ENCODE measurements at places on chromosomes 1 and 21.

DNA sequence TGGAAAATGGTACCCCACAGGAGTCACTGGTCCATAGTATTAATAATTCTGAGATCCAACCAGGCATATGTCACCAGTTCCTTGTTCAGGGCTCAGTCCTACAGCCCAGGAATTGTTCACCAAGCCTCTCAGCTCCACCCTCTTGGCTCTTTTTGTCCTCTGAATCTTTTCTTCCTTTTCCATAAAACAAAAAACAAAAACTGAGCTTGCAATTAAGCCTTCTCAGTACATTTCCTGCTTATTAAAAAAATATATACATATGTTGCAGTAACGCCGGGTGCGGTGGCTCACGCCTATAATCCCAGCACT is 23.4 kb upstream of the KIF1B start:
- no peak for DNase-seq

DNA sequence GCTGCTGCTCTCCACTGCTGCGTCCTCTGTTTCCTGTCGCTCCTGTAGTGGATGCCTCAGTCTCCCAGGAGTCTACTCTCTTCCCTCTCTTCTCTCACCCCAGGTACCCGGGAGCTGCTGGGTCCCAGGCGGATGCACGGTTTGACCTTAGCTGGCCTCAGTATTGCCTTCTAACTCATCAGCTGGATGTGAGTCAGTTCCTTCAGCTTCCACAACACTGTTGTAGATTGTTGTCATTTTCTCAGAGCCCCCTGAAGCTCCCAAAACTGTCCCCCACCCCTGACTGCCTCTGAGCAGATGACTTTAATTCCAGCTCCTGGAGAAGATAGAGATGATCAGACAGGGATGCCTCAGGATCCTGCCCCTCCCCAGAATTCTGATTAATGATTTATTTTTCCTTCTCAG is 7.2 kb downstream of the CNIH3 start:
- peak; percentile 68 for DNase-seq

DNA sequence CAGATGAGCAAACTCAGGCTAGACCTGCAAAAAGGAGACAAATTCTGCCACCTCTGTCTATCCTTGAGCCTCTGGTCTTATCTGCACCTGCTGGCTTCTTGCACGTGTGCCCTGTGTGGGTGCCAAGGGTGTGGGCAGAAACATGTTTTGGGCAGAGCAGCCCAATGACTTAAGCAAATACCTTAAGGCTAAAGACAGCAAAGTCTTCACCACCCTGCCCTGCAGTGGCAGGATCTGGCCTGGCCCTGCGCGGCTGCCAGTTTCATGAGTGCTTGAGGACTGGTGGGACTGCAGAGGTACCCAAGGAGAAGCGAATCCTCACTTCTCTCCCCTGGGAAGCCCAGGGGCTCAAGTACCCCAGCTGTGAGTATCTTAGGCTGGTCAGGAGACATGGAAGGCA is 3.8 kb upstream of the SLC26A9 start:
- DNase-seq = no peak

GRCh38 chr1:225851805-225852204 is 30.4 kb downstream of the TMEM63A start:
- DNase-seq = no peak

- peak; percentile 70 for DNase-seq
Measured at GRCh38 chr21:26846036-26846931, 1.1 kb upstream of the ADAMTS1 start.

DNA sequence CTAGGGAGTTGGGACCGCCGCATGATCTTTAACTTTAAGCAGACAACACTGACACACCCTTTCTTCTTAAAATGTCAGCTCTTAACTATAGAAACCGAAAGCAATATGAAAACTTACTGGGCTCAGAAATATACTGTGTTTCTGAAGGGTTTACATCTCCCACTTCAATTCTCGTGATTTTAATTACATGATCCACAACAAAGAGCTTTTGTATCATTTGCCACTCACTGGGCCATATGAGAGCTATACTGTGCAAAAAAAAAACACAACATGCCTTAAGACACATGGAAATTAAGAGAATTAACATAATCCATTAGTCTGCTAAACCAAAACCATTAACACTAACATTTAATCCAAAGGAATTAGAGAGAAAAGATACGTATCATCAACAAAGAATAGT is 35.0 kb upstream of the RAP1GAP start:
- DNase-seq = no peak

DNA sequence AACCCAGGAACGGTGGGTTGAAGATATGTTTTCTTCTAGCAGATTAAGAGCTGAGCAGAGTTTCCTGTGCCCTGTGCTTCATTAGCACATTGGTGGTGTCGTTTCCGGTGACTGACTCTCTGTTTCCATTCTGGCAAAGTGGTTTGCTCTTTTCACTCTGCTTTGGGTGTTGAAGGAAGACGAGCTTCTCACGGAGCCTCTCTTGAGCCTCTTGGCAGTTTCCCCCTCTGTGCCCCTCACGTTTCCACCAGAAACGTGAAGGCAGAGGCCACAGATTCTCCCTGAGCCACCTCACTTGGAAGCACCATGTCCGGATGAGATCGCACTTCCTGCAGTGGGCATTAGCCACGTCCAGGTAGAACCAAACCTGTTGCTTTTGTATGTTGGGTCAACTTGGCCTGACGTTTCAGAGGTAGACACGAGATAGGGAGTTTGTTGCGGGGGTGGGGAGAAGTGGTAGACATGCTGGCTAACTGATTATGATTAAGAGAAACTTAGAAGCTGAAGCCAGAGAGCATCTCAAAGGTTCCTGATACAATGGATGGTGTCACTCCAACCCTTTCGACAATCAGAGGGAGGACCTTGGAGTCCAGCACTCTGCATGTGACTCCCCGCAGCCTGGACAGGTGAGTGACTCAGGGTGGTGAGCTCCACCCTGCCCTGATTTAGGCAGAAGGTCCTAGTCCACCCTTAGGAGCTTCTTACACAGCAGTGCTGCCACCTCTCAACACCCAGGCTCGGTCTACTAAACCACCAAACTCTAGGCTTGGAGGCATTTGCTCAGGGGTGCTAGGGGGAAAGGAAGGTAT is at the start of gene LAX1:
LAX1 (plus strand) TSS at position 155 of the 809 bp plus-strand sequence; CDS start at position 538, 383 bp downstream.
- DNase-seq = no peak

- DNase-seq = peak; percentile 58
Measured at GRCh38 chr1:159752135-159752580, 28.6 kb upstream of the DUSP23 start.

DNA sequence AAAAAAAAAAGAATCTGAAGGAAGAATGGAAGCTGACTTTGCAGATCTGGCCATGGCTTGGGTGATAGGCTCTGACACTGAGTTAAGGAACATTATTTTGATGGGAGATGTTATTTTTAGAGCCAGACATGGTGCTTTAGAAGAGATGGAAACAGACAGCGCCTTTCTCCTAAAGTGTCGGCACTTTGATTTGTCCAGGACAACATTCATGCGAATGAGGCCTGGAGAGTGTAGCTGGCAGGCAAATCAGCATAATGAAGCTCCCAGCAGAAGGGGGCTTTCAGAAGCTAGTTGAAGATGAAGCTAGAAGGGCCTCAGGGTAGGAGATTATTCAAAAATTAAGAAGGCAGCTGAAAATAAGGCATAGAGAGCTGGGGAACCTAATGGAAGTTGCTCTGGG is 397.7 kb downstream of the RWDD3 start:
- DNase-seq = no peak

DNA sequence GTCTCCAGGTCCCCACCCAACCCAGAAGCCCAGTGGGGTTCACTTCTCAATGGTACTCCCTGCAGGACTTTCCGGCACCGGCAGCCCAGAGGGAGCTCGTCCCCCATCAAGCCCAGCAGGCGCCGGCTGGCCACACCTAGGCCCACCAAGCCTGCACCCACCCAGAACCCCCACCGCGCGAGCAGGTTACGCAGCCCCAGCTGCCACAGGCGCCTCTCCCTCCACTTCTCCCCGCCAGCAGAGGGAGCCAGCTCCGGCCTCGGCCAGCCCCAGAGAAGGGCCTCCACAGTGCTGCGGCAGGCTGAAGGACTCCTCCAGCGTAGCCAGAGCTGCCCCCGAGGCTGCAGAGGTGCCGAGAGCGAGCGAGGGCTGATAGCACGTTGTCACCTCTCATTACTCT is 722.3 kb downstream of the PLA2G4A start:
- DNase-seq = no peak

- no peak for DNase-seq
Measured at GRCh38 chr1:246398126-246398813, 108.8 kb downstream of the SMYD3 start.

GRCh38 chr21:46244602-46245001 is 16.0 kb upstream of the LSS start:
- no peak for DNase-seq

GRCh38 chr1:218493986-218494385 is 148.8 kb downstream of the TGFB2 start:
- DNase-seq = no peak

GRCh38 chr1:56284928-56285327 is 294.4 kb downstream of the PLPP3 start:
- peak; percentile 53 for DNase-seq

GRCh38 chr1:41591891-41592290 is 107.4 kb upstream of the EDN2 start:
- DNase-seq = no peak

- DNase-seq = no peak
Measured at GRCh38 chr21:39712976-39713375, 32.0 kb upstream of the IGSF5 start.

DNA sequence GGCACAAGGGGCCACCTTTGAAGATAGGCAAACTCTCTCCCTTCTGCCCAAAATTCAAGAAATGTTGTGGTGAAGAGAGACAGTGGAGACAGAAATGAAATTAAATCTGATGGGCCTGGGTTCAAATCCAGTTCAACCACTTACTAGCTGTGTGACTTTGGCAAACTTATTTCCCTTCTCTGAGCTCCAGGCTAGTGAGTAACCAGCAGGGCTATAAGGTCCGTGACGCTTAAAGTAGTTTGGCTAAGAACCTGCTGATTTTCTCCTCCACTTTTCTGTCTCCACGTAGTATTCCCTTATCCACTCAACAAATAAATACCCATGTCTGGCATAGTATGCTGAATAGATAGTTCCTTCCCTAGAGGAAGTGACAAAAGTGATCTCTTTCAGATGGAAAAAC is 1.9 kb downstream of the SLC2A1 start:
- no peak for DNase-seq

DNA sequence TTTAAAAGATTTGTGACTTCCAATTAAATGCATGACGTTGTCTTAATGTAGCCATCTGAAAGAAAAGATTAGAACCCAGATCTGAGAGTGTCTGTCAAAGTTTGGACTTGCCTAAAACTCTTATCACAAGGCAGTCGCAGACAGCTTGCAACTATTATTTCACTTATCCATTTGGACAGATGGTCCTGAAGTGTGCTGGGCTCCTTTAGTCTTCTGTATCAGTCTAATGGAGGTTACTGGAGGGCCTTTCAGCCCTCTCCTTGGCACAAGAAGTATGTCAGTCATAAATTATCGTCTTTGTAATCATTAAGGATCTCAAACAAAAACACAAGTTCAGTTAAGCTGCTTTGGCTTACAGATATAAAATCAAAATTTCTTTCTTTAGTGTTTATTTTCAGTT is 15.5 kb downstream of the PROX1 start:
- no peak for DNase-seq

- DNase-seq = no peak
Measured at GRCh38 chr1:30363031-30363430, 360.4 kb downstream of the MATN1 start.

DNA sequence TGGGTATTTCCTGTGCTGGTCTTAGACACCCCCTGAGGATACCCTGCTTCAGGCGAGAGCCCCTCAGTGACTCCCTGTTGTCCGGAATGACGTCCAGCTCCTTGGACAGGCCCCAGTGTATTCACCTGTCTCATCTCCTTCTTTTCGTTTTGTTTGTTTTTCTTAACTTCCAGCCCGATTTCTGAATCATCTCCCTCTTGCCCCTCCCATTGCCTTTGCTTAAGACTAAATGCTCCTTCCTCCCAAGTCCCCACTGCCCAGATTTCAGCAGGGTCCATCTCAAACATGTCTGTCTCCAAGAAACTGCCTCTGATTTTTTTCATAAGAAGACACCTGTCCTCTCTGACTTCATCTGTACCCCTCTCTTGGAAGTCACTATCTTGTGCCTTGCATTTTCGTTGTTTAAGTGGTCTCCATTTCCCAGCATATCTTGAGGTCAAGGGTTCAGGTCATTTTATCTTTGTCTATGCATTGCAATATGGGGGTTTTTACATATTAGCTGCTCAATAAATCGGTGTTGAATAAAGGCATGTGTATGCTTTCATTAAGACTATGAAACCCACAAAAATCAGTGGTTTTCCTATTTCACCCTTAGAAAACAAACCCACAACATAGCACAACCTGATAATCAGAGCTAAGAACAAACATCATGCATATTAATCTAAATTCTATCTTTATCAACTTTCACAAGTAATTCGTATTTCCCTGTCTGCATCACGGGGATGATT is 58.4 kb upstream of the LGALS8 start:
- no peak for DNase-seq

DNA sequence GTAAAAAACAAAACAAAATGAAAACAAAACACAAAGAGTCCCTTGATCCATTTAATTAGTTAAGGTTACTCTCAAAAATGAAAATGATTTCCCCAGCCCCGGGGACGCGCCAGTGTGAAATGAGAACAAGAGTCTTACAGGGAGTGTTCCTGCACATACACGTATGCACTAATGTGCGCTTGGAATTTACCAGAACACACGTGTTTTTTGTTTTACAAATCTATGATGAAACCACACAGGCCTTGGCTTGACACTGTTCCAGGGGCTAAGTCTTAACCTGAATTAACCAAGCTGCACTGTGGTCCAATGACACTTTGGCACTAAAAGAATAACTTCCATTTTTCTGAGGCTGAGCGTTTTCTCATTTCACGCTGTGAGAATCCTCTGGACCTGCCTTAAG is 63.7 kb downstream of the SLC45A1 start:
- DNase-seq = peak; percentile 70

DNA sequence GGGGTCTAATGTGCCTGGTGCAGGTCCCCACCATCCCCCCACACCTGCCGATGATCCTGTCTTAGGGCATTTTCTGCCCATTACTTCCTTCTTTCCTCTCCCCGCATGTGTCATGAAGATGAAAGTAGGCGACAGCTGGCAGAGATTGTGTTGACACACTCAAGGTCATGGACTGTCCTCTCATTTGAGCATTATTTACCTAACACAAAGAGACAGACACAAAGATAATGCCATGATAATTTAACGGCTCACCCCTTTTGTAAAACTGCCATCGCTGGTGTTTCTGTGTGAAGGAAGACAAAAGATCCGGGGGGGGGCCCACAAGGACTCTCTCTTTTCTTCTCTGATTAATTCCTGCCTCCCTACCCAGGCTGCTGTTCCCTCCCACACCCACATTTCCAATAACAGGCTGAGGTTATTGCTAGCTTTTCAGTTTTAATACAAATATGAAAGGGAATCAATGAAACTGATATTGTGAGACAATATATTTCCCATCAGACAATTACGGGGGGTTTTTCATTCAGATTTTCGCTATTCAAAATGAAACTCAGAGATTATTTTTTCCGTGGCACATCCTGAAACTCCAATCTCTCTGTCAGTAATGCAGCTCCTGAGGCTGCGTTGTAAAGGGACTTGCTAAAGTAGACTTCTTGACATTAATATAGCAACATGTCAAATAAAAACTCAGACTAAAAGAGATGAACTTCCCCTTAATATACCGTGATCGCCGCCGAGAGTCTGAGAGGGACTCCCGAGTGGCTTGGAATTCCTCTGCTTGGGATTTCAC is 561.1 kb downstream of the NPHP4 start:
- DNase-seq = no peak

GRCh38 chr1:189374816-189375215 is 1102.8 kb downstream of the BRINP3 start:
- no peak for DNase-seq

Data from choroid plexus epithelial cell (primary cell).